Stimulated activated CD4-positive, alpha-beta T cell treated with anti-CD3 and anti-CD28 coated beads, TNF-alpha, amount 100 ng/mL, for 4 hours (primary cell): ENCODE measurements at places on chromosomes 12 and 14.

GRCh38 chr14:73267474-73267873, 30.2 kb downstream of the PAPLN start:
- no peak for DNase-seq

- DNase-seq = no peak
Measured at GRCh38 chr12:96486751-96487613, 2.4 kb upstream of the CFAP54 start.

DNA sequence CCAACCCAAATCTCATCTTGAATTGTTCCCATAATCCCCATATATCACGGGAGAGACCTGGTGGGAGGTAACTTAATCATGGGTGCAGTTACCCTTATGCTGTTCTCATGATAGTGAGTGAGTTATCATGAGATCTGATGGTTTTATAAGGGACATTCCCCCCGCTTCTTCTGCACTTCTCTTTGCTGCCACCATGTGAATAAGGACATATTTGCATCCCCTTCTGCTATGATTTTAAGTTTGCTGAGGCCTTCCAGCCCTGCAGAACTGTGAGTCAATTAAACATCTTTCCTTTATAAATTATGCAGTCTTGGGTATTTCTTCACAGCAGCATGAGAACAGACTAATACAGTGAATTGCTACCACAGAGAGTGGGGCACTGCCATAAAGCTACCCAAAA, 179.1 kb downstream of the LRIG3 start:
- DNase-seq = no peak

DNA sequence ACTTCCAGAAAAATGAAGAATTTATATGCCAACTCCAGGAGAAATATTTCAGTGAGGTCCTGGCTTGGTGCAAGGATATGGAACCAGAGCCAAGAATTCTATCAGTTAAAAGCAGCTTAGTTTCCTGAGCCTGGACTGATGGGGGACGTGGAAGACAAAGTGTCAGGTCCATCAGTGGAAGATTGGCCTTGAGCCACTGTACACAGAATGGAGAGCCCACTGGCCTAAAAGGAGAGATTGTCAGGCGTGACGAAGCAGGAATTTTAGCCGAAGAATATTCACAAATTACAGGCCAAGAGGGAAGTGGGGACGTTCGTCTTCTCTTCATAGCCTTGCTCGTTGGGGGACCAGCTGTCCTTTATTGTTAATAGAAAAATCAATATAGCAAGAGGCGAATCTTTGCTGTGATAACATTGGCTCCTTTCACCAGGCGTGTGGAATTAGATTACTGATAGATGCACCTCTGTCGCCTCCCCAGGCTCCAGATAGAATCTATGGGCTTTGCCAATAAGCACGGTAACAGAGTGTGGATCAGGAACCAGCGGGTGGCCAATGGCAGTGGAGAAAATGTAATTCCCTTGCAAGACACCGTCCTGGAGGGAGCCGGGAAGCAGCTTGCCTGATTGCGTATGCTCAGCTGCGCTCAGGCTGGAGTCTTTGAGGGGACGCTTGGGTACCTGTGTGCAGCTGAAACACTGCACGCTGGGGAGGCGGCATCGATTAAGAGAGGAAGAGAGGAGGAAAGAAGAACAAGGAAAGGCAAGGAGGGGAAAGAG, 56.4 kb downstream of the TMEM132C start:
- no peak for DNase-seq

- no peak for DNase-seq
Measured at GRCh38 chr12:84415946-84416345, 496.7 kb downstream of the SLC6A15 start.

DNA sequence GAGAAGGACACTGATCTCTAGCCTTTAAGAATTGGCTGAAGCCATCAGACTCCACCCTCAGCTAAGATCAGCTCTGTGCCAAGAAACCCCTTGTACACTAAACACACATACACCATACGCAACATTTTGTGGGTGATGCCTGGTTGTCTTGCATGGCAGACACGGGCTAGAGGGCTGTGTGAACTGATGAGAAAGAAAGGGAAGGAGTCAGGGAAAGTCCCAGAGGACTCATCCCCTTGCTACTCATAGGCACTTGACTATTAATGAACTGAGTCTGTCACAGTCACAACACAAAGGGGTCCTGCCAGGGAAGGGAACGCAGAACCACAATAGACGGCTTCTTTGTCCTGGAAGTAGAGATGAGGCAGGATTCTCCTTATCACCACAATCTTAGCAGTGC, 80.8 kb downstream of the EMP1 start:
- no peak for DNase-seq

GRCh38 chr14:92668276-92668973, 80.0 kb downstream of the LGMN start:
- DNase-seq = no peak

- no peak for DNase-seq
Measured at GRCh38 chr14:59190372-59190771, 1.9 kb downstream of the DAAM1 start.
